ENCODE measurements at places on chromosomes 2 and 18. TPM values are rescaled to one million over a fixed set of nuclear protein-coding genes. Genes with fewer than 3 reads are reported as not detected.

APCDD1 gene
- total RNA-seq, result 73.2 TPM

DNA sequence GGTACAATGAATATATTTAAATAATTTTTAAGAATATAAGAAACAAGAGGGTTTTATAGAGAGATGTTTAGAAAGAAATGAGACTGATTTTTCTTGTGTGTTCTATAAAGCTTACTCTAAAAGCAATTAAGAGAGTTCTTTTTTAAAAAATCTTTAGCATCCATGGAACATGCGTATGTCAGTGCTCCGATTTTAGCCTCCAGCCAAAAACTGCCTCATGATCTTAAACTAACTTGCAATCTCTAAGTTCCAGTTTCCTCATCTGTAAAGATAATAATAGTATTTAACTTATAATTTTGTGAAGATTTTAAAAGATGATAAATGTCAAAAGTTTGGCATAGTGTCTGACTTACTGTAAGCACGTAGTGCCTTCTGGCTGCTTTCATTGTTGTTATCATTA is 448.7 kb downstream of the EPHA4 start:
- no peak for DNase-seq

- DNase-seq, result no peak
These were observed 4.5 kb downstream of the SLC14A1 start for GRCh38 chr18:45728336-45729010.

GRCh38 chr2:195252018-195252417 is 405.0 kb upstream of the SLC39A10 start:
- no peak for DNase-seq
